NCI-H1105 (cell line): ENCODE measurements at places on chromosomes 11 and 22.
A peak's percentile ranks its signal among the peaks of the same experiment; 100 is the strongest.

DNA sequence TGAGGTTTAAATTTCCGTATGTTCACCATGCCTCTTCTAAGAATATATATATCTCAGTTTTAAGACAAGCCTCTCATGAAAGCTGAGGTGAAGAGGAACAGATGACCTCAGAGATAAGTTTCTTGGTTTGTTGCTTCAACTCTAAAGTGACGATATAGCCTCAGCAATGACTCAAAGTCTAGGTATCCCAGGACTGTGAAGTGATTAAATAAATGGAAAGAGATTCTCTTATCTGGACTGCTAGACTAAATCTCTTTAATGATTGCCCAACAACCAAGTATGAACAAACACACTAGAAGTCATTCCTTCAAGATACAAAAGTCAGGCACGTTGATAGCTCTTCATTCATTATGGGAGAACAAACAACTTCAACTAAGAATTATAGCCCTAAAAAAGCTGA lies 15.3 kb downstream of the CADM1 start:
- no peak for DNase-seq

GRCh38 chr11:105244160-105244825 lies 104.7 kb upstream of the CARD18 start:
- DNase-seq: no peak

DNA sequence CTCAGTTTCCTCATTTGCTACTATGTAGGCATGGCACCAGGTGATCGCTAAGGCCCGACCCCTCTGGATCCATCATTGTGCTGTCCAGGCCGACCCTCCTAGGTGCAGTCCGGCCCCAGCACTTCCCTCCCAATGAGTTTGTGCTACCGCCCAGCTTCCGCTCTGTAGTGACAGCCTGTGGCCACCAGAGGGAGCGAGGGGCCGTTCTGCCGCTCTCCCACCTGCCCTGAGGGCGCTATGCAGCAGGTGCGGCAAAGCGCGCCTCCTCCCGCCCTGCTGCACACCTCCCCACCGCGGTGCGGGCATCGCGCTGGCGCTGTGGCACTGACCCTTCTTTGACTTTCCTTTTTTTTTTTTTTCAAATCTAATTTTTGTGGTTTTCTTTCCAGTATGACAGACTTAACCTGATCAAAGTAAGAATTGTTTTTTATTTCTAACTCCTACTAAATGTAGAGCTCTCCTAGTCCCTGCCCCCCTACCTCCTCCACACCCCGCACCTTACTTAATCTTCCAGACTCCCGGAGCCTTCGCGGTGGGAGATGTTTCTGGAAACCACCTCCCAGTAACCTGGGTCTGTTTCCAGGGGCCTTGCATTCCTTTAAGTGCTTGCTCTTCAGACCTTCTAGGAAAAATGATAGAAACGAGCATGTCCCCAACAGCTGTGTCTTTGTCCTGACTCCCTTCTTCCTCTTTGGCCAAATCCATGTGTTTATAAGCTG lies 73.7 kb downstream of the SCN3B start:
- DNase-seq: peak; percentile 91

GRCh38 chr22:42648368-42649245 lies 585 bp downstream of the CYB5R3 start:
- no peak for DNase-seq

- no peak for DNase-seq
Measured at GRCh38 chr11:122754553-122755322, 83.6 kb upstream of the CRTAM start.

DNA sequence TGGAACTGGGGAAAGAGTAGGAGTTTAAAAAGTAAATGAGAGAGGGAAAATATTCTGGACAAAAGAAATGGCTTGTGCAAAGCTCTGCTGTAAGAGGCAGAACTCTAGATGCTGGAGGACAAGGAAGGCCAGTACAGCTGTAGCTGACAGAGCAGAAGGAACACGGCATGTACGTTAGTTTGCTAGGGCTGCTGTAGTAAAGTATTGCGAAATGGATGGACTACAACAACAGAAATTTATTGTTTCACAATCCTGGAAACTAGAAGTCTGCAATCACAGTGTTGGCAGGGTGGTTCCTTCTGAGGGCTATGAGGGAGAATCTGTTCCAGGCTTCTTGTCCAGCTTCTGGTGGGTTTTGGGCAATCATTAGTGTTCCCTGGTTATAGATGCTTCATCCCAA lies 454.4 kb downstream of the NTM start:
- DNase-seq: no peak

- peak; percentile 67 for DNase-seq
Measured at GRCh38 chr11:57460022-57460757, at the start of gene RTN4RL2. RTN4RL2 (plus strand) TSS chr11:57460528; CDS start chr11:57460866, 338 bp downstream.

GRCh38 chr11:55658608-55659007 lies 3.4 kb upstream of the OR4C6 start:
- DNase-seq: no peak

GRCh38 chr11:74278721-74279161 lies 32.7 kb downstream of the P4HA3 start:
- DNase-seq: no peak

GRCh38 chr11:9396310-9396709 lies 11.9 kb downstream of the IPO7 start:
- no peak for DNase-seq

GRCh38 chr22:39223091-39223710 lies 21.6 kb downstream of the PDGFB start:
- no peak for DNase-seq

- no peak for DNase-seq
Measured at GRCh38 chr11:121244884-121245283, 47.7 kb upstream of the SC5D start.
